ENCODE measurements at places on chromosomes 16 and 17. TPM values are rescaled to one million over a fixed set of nuclear protein-coding genes. Genes with fewer than 3 reads are reported as not detected.
A peak's percentile ranks its signal among the peaks of the same experiment; 100 is the strongest.

DNA sequence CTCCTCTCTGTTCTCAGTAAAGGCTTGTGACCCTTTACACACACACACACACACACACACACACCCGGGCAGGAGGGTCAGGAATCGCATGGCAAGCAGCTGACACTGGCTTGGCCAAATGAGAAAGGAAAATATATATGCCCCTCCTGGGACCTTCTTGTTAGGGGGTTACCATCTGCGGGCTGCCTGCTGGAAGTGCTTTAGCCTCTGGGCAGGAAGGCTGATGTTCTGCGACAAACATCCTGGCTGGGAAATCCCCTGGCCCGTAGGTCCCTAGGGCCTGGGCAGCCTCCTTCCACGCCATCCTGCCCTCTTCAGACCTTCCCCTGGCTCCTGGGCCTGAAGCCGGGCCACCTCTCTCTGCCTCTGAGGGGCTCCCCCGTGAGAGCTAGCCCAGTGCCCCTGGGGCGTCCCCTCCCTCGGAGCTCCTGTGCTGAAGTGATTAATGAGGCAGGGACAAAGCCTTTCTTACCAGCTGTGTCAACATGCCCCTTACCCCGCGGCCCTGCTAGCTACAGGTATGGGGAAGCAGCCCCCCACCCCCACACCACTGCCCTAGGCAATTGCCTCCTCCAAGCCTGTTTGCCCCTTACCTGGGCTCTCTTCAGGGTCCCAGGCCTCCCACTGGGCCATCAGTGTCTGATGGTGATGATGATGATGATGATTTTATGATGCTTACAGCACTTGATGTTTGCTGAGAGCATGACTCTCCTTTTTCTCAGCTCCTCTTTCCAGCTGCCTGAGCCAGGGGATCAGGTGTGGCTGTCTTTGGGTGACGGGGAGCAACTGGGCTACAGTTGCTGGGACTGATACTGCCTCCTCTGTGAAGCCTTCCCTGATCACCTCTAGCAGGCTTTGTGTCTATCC is 32.8 kb upstream of the ETV4 start:
- no peak overlapping the region for H3K4me3 ChIP-seq
- no peaks in the 10 kb centered on the region for H3K36me3 ChIP-seq
- no peak for DNase-seq
- H3K27ac ChIP-seq, result no peak overlapping the region
- H3K27me3 ChIP-seq, result no peaks in the 10 kb centered on the region
- peaks cover 5% of the 10 kb centered on the region for H3K4me1 ChIP-seq

GRCh38 chr16:47565454-47565853 is 104.3 kb downstream of the PHKB start:
- no peaks in the 10 kb centered on the region for H3K36me3 ChIP-seq
- H3K27me3 ChIP-seq, result no peaks in the 10 kb centered on the region
- H3K4me3 ChIP-seq, result no peak overlapping the region
- H3K4me1 ChIP-seq, result peaks cover 27% of the 10 kb centered on the region
- no peak overlapping the region for H3K27ac ChIP-seq
- DNase-seq, result no peak

DNA sequence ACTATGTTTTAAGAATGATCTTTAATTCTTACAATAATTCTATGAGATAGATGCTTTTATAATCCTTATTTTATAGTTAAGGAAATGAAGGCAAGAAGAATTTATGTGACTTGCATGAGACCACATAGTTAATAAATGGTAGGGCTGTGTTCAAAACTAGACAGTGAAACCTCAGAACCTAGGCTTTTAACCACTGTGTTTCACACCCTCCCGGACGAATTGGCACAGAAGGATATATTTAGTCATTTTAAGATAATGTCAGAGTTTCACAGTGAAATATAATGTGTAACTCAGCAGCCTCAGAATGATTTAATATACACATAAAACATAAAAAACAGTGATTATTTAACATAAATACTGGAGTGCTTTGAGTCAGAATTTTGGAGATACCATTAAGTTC is 57.0 kb downstream of the NSRP1 start:
- H3K36me3 ChIP-seq, result no peaks in the 10 kb centered on the region
- H3K27me3 ChIP-seq, result no peaks in the 10 kb centered on the region
- H3K27ac ChIP-seq, result no peak overlapping the region
- no peak for DNase-seq
- no peaks in the 10 kb centered on the region for H3K4me1 ChIP-seq
- no peak overlapping the region for H3K4me3 ChIP-seq

EMP2 gene
- not detected for polyA plus RNA-seq

ZFHX3 gene
- 0.09 TPM for polyA plus RNA-seq

GRCh38 chr16:26569793-26570192 is 496.9 kb upstream of the C16orf82 start:
- DNase-seq, result no peak
- no peaks in the 10 kb centered on the region for H3K27me3 ChIP-seq
- H3K4me1 ChIP-seq, result no peaks in the 10 kb centered on the region
- no peak overlapping the region for H3K4me3 ChIP-seq
- H3K36me3 ChIP-seq, result no peaks in the 10 kb centered on the region

GRCh38 chr16:9969580-9969979 is 212.6 kb downstream of the GRIN2A start:
- no peaks in the 10 kb centered on the region for H3K27me3 ChIP-seq
- H3K27ac ChIP-seq, result no peak overlapping the region
- H3K4me1 ChIP-seq, result no peaks in the 10 kb centered on the region
- no peaks in the 10 kb centered on the region for H3K36me3 ChIP-seq

DNA sequence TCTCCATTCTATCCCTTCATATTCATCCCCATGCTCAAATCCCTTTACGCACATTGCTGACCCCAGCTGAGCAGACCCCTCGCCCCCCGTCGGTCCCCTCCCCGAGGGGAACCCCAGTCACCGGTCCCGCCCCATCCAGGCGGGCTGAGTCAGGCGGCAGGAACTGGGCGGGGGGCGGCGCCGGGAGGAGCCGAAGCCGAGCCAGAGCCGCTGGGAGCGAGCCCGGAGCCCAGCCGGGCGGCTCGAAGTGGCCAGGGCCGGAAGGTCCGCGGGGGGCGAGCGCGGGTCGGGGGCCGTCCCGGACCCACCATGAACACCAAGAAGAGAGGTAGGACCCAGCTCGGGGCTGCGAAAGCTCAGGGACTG is 8.6 kb downstream of the RIPOR1 start:
- no peaks in the 10 kb centered on the region for H3K36me3 ChIP-seq
- no peaks in the 10 kb centered on the region for H3K27me3 ChIP-seq
- H3K4me3 ChIP-seq, result peak overlapping the region; percentile 68
- peak overlapping the region; percentile 82 for H3K27ac ChIP-seq
- DNase-seq, result no peak

- H3K4me3 ChIP-seq, result no peak overlapping the region
- peaks cover 4% of the 10 kb centered on the region for H3K4me1 ChIP-seq
- H3K27me3 ChIP-seq, result no peaks in the 10 kb centered on the region
- peaks cover 15% of the 10 kb centered on the region for H3K36me3 ChIP-seq
- no peak overlapping the region for H3K27ac ChIP-seq
- no peak for DNase-seq
These were observed 8.1 kb downstream of the MRPL58 start for GRCh38 chr17:75020331-75021110.

- H3K4me1 ChIP-seq, result no peaks in the 10 kb centered on the region
- H3K27ac ChIP-seq, result no peak overlapping the region
- H3K27me3 ChIP-seq, result no peaks in the 10 kb centered on the region
These were observed 98.6 kb downstream of the BANP start for GRCh38 chr16:88049561-88050545.

GRCh38 chr17:4150096-4150495 is 7.1 kb downstream of the CYB5D2 start:
- no peaks in the 10 kb centered on the region for H3K27me3 ChIP-seq
- H3K4me1 ChIP-seq, result no peaks in the 10 kb centered on the region
- no peak overlapping the region for H3K4me3 ChIP-seq
- no peaks in the 10 kb centered on the region for H3K36me3 ChIP-seq

SPATA33 gene
- polyA plus RNA-seq, result 2.4 TPM

DNA sequence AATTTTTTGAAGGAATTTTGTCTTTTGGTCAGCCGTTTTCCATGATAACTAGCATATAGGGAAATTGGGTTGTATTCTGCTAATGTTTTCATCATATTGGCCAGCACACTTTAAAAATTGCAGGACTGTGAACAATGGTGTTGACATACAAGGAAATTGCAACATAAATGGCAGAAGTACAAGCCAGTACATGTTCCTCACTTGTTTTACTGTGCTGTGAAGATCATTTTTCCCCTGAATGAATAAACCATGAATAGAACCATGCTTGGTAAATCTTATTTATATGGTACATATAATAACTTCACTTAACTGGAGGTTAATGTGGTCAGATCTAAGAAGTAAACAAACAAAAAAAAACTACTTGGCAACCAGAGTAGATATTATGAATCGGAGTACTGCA is 22.8 kb downstream of the OMG start:
- no peak for DNase-seq
- no peak overlapping the region for H3K27ac ChIP-seq
- no peaks in the 10 kb centered on the region for H3K4me1 ChIP-seq
- H3K27me3 ChIP-seq, result no peaks in the 10 kb centered on the region
- no peaks in the 10 kb centered on the region for H3K36me3 ChIP-seq
